ENCODE measurements at places on chromosomes 6 and 20.

DNA sequence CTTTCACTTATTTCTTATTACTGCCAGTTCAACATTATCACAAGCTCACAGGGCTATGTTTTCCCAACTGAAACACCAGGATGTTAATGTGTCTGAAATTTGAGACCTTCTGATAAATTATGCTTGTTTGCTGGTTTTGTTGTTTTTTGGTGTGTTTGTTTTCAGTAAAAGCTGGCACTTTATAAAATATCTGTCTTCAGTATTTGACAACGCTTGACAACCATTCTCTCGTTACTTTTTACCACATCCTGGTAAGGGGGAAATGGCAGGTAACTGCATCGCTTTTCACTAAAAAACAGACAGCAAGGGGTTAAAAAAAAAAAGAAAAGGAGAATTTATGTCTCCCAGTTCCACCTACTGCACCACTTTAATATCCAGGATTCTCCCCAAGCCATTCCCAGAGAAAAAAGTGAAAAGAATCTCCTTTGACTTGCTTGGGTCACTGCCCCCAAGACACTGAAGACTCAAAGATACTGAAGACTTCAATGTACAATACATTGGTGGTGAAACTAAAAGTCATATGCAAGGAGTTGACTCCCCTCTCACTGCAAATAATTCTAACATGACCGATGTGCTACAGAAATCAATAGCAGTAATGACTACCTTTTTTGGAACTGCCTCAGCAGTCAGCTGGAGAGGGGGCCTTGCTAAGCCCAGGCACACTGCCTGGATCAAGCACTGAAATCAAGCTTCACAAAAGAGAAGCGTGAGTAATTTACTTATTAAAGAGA is 88.9 kb downstream of the HIVEP2 start:
- no peak for DNase-seq

- no peak for DNase-seq
Measured at GRCh38 chr6:150175586-150176151, 32.8 kb downstream of the PPP1R14C start.

- DNase-seq: no peak
Measured at GRCh38 chr6:10837009-10837621, 1.2 kb downstream of the MAK start.

DNA sequence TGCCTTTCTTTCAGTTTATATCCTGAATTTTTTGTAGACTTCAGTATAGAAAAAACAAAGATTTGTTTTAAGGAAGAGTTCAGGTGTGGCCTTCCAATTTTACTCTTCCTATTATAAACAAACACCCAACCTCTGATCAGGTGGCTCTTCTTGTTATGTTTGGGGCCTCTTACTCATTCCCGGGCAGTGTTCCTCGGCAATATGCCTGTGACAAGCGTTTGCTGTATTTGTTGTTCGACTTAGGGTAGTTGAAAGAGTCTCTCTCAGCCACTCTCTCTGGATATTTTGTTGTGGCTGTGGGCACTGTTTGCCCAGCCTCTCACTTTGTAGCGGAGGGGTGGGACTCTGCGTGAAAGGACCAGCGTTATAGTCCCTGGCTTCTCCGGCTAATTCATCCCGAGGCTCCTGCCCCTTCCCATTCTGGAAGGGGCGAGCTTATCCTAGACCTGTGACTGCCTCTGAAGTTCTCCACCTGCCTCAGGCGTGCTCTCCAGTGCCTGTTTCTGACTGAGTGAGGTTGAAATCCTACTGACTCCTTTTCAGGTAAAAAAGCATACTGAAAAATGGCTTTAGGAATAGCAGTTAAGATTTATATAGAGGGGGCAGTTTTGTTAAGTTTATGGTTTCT is 97.4 kb downstream of the PLCB4 start:
- DNase-seq: no peak

- DNase-seq: no peak
Measured at GRCh38 chr6:52389264-52389625, 27.3 kb downstream of the PAQR8 start.

- no peak for DNase-seq
Measured at GRCh38 chr20:39823224-39823623, 861.1 kb downstream of the DHX35 start.

GRCh38 chr6:129923530-129924250 is 62.6 kb upstream of the TMEM244 start:
- no peak for DNase-seq

DNA sequence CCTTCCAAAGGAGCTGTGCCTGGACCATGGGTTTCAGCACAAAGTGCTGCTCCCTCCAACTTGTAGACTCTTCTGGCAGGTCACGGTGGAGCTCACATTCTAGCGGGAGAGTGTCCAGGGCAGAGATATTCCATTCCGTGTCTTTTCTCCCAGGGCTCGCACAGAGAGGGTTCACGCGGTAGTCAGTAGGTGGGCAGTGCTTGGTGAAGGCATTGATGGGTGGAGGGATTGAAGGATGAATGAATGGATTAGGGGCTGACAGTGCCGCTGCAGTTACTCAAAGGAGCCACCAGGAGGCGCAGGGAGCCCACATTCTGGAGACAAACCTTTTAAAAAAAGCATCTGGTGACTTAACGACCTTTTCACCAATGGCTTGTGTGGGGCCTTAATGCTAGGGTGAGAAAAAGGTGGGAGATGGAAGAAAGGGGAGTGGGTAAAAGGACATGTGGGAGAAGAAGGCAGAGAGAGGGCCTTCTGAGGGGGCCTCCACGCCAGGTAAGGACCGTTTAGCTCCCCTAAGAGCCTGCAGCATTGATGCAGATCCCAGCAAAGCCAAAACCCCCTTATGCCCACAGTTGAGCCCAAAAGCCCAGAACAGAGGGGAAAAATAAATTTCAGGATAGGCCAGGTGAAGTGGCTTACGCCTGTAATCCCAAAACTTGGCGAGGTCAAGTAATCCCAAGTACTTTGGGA is 17.5 kb upstream of the FAM110A start:
- DNase-seq: peak; percentile 4

GRCh38 chr6:131657222-131657621 is 20.1 kb downstream of the ENPP3 start:
- no peak for DNase-seq

DNA sequence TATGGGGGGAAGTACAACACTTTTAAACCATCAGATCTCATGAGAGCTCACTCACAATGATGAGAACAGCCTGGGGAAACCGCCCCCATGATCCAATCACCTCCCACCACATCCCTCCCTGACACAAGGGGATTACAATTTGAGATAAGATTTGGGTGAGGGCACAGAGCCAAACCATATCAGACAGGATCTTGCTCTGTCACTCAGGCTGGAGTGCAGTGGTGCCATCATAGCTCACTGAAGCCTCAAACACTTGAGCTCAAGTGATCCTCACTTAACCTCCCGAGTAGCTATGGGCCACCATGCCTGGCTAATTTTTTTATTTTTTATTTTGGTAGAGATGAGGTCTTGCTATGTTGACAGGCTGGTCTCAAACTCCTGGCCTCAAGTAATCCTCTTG is 5.1 kb upstream of the IYD start:
- DNase-seq: no peak

GRCh38 chr20:5606350-5606749 is 143.9 kb upstream of the SHLD1 start:
- no peak for DNase-seq

DNA sequence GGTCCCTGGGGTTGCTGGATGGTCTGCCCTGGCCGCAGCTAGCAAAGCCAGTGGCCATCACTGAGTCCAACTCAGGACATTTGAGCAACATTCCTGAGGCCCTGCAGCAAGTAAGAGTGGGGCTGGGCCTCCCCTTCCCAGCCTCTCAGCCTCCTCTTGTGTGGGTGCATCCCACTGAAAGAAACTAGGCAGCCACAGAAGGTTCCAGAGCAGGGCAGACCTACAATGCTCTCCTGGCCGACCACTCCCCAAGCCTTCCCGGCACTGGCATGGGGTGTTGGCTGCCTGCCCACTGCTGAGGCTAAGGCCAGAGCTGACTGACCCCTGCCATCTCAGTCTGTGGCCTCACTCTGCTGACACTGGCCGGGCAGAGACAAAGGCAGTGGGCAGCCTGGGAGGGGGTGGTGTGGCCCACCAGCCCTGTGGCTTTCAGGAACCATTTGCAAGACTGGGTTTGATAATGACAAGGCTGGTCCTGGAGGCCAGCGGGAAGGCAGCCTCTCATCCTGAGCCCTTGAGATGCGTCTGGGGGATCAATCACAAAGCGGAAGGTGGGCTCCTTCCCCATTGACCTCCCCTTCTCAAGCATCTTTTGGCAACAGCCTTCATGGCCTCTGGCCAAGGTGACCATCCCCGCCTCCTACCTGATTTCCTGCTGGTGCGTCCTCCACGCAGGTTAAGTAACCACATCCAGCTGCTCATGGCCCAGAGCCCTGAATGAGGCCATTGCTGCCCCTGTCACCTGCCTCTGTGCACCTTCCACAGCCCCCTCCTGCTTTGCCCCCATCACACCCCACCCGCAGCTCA is 9.6 kb downstream of the DLGAP4 start:
- DNase-seq: no peak

- no peak for DNase-seq
Measured at GRCh38 chr6:54286141-54286540, 22.1 kb upstream of the TINAG start.

DNA sequence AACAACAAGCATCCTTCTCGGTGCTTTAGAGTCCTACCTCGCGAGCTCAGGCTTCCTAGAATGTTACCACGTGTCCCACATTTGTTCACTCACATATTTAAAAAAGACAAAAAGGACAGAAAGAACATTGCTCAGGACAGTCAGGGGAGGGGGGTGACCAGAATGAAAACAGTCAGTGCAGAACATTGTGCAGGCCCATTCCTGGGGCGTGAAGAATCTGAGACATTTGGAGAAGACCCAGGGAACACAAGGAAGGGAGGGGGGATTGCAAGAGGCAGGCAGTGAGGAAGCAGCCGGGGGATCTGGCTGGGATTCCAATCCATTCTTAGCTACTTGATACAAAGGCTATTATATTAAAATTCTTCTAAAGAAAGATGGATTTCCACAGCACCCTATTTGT is 270.4 kb upstream of the CITED2 start:
- DNase-seq: no peak

DNA sequence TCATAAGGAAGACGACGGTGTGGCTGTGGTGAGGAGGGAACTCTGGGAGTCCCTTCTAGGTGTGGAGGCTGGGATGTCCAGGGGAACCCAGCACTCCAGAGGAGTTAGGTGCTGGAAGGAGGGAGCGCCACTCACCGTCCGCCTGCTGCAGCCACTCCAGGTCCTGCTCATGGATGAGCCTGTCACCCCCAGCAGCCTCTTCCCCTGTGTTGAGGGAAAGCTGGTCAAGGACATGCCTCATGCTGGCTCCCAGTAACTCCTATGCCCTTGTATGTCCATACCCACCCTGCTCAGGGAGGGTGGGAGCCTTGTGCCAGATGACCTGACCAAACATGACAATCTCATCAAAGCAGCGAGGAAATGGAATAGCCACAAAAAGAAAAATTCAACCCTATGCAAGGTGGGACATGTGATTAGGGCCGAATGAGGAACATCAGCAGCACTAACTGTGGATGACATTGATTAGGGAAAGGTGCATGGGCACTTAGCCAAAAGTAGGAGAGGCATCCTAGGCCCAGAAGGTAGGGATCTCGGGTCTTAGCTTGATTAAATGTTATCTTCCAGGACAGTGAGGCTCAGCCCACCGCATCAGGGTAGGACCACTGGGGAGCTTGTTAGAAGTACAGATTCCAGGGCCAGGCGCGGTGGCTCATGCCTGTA is 3.0 kb downstream of the DNPH1 start:
- DNase-seq: no peak

DNA sequence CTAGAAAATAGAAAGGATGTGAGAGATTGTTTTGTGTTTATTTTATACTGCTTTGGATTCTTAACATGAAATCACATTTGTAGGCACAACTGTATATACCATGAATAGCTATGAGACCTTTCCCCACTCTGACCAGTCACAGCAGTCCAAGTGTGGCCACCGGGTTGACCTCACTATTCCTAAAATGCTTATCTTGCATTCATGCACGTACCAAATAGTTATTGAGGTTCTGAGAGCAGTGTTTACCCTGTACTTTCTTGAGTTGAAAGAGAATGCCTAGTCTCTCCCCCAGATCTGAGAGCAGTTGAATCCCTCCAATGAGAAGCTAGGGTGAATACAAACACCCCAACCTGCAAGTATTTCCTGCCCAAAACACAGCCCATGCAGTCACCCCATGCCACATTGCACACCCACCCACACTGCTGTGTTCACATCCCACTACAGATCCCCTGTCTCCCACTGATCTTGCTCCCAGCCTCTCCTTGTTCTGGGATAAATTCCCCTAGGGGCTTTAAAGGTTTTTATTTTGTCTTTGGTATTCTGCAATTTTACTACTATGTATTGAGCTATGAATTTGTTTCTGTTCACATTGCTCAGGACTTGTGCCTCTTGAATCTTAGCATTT is 51.6 kb downstream of the GOPC start:
- DNase-seq: no peak

- peak; percentile 67 for DNase-seq
Measured at GRCh38 chr20:63553251-63553932, 567 bp upstream of the FNDC11 start.

DNA sequence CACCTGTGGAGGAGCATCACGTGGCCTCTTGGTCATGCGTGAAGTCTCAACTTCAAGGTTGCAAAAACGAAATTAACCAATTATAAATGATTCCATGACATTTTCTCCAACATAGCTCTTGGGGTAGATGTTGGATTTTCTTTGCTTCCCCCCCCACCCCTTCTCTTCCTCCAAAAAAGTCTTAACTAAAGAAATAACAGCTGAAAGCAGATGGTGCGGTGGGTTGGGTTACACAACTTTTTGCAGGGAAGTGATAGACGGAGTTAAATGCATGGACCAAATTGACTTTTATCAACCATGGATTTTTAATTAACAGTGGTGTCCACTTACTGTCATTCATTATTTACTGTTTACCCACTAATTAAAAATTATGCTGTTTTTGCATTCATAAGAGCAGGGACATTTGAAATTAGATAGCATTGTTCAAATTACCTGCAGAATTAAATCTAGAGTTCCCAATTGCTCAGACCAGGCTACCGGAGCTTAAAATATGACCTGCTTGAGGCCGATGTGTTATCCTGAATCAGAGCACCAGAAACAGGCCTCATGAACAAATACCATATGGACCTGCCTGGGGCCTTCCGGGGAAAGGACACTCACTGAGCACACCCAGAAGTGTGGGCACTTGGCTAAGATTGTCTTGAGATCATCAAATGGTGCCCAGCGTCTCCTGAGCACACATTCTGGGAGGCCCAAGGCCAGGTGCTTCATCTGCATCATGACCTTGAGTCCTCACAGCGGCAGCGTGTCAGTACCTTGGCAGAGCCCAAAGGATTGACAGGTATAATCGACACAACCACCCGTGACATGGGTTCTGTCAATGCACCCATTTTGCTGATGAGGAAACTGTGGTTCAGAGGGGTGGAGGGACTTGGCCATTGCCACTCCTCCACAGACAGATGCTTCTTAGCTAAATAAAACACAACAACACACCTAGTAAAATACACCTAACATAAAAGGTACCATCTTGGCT is 41.5 kb downstream of the APCDD1L start:
- no peak for DNase-seq

GRCh38 chr20:2838847-2839671 is 1.4 kb downstream of the PCED1A start:
- no peak for DNase-seq

All from DMS153 (cell line).